Femur (tissue), 1 donor: ENCODE measurements at places on chromosomes 11 and 22.

GRCh38 chr11:19441288-19441687 is 200.5 kb upstream of the E2F8 start:
- DNase-seq = no peak

- no peak for DNase-seq
Observed at GRCh38 chr22:20937794-20938671, 20.8 kb downstream of the CRKL start.

DNA sequence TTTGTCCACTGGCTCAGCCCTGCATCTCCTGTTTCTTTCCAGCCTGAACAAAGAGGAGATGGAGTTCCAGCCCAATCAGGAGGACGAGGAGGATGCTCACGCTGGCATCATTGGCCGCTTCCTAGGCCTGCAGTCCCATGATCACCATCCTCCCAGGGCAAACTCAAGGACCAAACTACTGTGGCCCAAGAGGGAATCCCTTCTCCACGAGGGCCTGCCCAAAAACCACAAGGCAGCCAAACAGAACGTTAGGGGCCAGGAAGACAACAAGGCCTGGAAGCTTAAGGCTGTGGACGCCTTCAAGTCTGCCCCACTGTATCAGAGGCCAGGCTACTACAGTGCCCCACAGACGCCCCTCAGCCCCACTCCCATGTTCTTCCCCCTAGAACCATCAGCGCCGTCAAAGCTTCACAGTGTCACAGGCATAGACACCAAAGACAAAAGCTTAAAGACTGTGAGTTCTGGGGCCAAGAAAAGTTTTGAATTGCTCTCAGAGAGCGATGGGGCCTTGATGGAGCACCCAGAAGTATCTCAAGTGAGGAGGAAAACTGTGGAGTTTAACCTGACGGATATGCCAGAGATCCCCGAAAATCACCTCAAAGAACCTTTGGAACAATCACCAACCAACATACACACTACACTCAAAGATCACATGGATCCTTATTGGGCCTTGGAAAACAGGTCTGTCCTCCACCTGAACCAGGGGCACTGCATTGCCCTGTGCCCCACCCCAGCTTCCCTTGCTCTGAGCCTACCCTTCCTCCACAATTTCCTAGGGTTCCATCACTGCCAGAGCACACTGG is 5.0 kb downstream of the FTH1 start:
- no peak for DNase-seq

DNA sequence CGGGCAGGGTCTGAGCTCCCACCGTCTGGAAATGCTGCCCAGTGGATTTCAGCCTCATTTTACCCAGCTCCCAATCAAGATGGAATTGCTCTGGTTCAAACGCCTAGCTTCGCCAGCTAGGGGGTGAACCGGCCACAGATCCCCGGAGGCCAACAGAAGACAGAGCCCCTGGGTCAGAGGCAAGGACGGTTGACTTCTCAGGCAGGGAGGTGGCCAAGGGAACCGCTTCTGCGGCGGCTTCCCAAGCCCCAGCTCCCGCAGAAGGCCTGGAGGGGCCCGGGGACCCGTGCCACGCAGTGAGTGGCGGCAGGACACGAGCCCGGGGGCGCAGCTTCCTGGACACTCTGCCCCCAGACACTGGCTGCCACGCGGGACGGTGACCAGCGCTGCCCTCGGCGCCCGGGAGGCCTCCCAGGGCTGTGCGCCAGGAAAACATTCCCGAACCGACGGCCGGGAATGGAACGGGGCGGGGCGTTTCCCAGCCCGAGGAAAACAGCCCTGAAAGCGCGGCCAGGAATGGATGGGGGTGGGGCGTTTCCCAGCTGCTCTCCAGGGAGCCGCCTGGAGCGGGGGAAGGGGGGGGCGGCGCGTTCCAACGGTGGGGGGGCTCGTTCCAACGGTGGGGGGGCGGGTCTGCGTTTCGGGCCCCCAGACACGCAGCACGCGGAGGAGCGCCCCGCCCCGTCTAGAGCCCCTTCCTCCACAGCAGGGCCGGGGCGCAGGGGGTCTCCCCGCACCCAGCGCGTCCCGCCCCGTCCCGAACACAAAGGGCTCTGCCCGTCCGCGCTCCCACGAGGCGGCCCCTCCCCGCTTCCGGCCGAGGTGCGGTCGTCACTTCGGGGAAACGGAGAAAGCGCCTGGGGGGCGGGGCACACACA is 13.5 kb upstream of the B4GALNT4 start:
- DNase-seq = peak; percentile 95

DNA sequence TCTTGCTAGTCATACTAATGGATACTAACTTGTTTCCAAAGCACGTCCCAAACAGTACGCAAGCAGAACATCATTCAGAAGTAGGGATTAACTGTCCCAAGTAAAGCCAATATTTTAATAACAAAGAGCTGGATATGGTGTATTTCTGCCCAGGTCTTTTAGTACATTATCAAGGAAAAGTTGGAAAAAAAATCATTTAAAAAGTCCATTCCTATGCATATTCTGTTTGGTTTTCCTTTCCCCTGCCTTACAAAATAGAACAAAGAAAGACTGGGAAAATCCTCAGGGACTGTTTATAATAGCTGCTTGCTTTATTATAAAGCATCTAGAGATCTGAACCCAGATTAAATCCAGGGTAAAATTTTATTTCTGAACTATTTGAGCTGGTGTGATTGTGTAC is 83.9 kb downstream of the UVRAG start:
- no peak for DNase-seq

DNA sequence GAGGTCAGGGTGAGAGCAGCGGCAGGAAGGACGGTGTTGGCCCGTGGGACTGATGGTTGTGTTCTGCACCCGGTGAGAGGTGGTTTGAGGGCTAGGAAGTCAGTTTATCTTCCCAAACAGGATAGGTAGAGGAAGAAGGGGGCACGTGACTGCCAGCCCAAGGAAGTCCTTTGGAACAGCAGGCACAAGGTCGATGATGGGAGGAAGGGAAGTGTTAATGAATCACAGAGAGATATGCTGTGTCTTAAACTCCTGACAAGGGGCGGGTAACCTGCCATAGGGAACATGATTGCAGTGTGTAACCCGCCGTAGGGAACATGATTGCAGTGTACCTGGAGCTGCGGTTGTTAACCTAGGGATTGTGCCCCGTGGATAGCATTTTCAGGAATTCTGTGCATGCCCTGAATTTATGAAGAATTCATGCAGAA is 49.0 kb downstream of the PRR5L start:
- no peak for DNase-seq

DNA sequence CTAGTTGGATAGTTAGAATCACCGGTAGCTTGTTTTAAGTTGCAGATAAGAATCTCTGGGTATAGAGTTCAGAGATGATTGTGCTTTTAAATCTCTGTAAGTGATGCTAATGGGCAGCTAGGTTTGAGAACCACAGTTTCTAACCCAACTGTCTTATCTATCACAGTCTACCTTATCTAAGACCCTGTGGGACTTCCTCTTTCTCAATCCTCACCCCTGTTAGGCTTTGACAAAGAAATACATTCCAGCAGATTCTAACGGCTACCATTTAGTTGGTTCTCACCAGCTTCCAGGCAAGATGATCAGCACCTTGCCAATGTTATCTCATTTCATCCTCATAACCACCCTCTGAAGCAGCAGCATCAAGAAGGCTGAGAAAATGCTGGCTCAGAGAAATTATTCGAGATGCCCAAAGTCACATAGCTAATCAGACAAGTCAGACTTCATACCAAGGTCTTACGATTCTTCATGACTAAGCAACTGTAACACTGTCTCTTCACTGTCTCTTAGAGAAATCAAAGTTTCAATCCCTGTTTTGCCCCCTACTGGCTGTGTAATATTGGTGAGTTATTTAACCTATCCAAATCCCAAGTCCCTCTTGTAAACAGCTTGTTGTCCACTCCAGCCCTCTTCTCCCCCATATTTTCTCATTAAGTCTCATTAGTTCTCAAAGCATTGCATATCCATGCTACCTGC is 192.4 kb upstream of the API5 start:
- DNase-seq = no peak
